CD4-positive, alpha-beta T cell treated with Interferon gamma for 1 hour (primary cell): ENCODE measurements at places on chromosomes 4 and X.

DNA sequence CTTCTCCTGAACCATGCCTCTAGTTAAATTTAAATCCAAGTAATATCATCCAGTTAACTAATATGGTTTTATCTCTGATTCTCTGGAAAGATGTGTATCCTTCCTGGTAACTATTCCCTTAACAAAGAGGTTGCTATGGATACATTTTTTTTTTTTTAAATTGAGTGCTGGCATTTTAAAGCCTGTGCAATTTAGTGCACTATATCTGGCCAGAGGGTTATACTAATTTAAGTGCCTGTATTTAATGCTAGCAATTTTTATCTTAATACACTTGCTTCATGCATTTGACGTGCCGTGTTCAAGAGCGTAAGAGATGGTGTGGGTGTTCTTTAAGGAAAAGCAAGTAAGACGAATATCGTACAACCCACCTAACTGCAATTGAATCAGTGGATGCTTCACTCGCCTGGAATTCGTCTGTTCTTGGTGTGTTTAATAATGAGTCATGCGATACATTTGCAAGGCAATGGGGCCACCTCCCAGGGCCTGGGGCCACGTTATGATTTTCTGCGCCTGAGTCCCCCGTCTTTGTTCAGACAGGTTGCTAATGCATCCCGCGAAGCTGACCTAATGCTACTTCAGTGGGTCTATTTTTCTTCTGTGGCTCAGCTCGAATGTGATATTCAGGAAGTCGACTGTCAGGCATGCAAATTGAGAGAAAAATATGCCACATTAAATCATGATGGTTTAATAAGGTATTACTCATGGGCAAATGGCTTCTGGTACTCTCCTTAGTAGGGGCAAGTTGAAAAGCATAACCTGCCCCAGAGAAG lies 14.2 kb upstream of the MID1 start:
- no peak for DNase-seq

DNA sequence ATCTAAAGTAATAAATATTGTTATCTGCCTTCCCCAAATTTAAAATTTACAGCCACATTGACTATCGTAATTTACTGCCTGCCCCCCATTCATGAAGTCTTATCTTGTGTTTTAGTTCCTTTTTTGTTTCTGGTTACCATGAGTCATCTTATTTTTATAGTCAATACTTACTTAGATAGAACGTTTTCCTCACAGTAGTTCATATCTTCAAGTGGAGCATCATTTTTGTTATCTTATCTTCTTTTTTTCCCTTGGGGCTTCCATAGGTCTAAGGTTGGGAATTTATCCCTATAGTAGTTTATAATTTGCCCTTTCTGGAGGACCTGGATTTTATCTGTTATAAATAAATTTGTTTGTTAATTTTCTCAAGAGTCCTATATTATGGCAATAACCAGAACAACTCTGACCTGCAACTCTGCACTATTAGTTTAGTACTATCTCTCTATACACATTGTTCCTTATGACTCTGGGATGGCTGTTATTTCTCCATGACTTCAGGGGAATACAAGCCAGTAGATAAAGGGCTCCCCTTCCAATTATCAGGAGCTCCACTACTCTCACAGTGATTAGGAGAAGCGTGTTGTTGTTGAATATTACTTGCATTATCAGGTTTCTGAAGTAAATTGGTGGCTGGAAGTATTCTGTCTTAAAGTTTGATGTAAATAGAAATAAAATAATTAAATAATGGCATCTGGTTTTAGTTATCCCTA lies 330.6 kb downstream of the GALNTL6 start:
- DNase-seq: no peak

DNA sequence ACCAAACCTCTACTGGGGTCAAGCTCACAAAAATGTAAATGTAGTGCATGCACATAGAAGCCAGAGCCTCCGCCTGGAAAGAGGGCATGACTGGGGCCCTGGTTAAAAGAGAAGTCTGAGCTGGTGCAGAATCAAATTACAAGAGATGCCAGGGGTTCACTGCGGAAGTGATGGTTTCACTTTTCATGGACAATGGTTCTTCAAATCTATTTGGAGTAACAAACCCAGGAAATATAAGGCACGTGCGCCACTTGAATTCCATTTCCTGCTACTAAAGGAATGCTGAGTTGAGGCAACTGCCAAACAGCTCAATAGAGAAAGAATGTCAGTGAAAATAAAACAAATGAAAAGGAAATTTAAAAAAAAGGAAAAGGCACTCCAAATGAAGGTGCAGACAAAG lies 79.8 kb downstream of the FUNDC1 start:
- DNase-seq: no peak

GRCh38 chrX:8846266-8846665 lies 45.1 kb upstream of the FAM9A start:
- no peak for DNase-seq

GRCh38 chr4:97394653-97395052 lies 748.6 kb downstream of the STPG2 start:
- DNase-seq: no peak

- no peak for DNase-seq
Measured at GRCh38 chr4:109614466-109614865, 54.4 kb downstream of the MCUB start.

GRCh38 chr4:176436293-176436973 lies 116.7 kb downstream of the SPCS3 start:
- no peak for DNase-seq
